Activated CD4-positive, alpha-beta T cell treated with anti-CD3 and anti-CD28 coated beads for 48 hours (primary cell): ENCODE measurements at places on chromosomes 16 and 17.

- DNase-seq, result no peak
These were observed 14.1 kb downstream of the TTYH2 start for GRCh38 chr17:74227271-74228080.

GRCh38 chr16:540645-541340 is 13.3 kb downstream of the CAPN15 start:
- DNase-seq, result no peak

GRCh38 chr16:456891-457483 is 31.5 kb downstream of the RAB11FIP3 start:
- DNase-seq, result no peak

GRCh38 chr16:30493941-30494488 is 21.5 kb downstream of the ITGAL start:
- DNase-seq, result no peak

DNA sequence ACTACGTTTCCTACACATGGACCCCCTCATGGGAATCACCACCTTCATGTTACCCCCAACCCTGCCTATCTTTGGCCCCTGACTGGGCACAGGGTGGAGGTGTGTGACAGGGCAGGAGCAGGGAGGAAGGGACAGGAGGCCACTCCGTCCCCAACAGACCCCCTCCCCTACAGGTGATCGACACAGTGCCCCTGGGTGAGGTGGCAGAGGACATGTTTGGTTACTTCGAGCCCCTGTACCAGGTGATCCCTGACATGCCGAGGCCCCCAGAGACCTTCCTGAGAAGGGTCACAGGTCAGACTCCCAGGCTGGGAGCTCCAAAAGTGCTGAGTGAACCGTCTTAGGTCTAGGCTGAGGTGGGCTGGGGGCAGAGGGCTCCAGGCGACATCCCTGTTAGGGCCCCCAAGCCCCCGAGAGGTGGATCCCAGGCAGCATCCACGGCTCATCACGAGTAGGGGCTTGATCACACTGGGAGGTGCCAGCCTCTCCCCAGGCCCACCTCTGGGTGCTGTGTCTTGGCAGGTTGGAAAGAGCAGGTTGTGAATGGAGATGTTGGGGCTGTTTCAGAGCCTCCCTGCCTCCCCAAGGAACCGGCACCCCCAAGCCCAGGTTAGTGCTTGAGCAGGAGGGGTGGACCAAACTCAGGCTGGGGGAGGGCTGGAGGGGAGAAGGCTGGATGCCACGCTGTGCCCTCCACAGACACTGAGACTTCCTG is 1.5 kb downstream of the ACBD4 start:
- DNase-seq, result no peak

GRCh38 chr16:11408216-11408615 is 63.0 kb downstream of the RMI2 start:
- no peak for DNase-seq

DNA sequence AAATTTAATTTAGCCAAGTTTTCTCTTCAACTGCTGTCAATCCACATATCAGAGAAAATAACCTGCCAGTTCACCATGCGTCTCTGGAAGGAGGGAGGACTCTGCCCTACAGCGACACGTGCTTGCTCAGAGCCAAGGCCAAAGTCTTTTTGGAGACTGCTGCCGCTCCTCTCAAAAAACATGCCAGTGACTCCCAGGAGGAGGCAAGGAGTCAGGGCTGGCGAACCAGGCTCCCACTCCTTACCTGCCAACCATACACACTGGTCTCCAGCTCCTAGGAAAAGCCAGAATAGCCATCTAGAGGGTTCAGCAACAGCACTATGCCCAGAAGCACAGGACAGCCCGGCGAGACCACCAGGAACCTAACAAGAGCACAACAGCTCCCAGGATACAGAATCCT is 73.0 kb downstream of the ANKRD11 start:
- DNase-seq, result no peak

GRCh38 chr17:55237268-55237667 is 27.5 kb upstream of the HLF start:
- DNase-seq, result no peak

DNA sequence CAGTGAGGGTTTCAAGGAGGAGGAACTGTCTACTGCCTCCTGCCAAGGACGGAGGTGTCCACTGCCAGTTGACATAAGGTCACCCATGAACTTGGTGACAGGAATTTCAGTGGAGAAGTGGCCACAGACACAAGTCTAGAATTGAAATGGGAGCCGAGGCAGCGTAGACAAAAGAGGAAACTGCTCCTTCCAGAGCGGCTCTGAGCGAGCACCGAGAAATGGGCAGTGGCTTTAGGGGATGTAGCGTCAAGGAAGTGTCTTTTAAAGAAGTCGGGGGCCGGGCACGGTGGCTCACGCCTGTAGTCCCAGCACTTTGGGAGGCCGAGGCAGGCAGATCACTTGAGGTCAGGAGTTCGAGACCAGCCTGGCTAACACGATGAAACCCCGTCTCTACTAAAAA is 3.1 kb upstream of the SERPINF1 start:
- no peak for DNase-seq

GRCh38 chr17:59310263-59310920 is 21.1 kb upstream of the YPEL2 start:
- no peak for DNase-seq

GRCh38 chr17:55911186-55911585 is 160.3 kb downstream of the PCTP start:
- no peak for DNase-seq

DNA sequence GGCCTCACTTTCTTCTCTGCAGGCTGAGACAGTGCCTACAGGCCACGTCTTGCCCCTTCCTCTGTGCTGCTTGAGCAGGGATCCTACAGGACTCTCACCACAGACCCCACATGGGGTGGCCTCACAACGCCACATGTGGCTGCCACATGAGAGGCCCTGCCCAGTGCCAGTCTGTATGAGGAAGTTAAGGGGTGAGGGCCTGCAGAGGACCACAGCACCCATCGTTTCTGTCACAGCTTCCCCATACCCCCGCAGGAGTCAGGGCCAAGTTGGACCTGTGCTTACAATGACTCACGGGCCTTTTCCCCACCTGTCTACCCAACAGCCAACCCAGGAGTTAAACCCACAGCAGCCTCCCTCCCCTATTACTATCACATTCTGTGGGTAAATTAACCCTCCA is 2.9 kb upstream of the GSDMB start:
- DNase-seq, result peak; percentile 48

- DNase-seq, result no peak
These were observed 19.5 kb downstream of the TNFRSF13B start for GRCh38 chr17:16952401-16952800.

GRCh38 chr16:27984121-27984520 is 79.4 kb downstream of the GSG1L start:
- no peak for DNase-seq

- DNase-seq, result peak; percentile 10
These were observed 134.3 kb downstream of the HAPSTR1 start for GRCh38 chr16:9225527-9226316.

DNA sequence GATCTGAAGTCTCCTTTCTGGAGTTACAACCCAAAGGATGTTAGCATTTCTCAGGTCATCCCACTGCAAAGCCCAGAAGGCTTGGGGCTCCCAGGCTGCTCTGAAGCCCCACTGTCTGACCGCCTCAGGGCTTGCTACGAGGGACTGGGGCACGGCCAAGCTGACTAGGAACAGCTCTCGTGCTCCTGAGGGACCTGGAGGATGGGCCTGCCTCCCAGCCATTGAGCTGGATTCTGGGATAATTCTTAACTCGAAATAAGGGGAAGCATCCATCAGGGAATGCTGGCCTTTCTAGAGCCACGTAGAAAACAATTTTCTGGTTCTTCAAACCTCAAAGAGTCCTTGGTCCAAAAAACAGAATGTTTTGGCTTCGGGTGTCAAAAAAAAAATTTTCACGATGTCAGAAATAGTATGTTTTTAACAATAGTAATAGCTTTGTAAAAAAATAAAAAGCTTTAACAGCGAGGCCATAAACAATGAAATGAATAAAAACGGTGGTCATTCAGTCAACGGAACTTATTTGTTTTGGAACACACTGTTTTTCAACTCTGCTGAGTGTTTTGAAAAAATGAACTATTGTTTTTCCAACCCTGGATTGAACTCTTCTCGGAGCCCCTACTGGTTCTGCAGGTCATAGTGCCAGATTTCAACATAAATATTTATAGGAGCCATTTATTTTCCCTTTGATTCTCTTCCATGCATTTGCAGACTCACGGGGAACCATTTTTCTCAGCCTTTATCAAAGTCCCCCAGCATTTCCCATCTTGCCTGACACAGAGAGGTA is 16.4 kb upstream of the HERPUD1 start:
- no peak for DNase-seq

DNA sequence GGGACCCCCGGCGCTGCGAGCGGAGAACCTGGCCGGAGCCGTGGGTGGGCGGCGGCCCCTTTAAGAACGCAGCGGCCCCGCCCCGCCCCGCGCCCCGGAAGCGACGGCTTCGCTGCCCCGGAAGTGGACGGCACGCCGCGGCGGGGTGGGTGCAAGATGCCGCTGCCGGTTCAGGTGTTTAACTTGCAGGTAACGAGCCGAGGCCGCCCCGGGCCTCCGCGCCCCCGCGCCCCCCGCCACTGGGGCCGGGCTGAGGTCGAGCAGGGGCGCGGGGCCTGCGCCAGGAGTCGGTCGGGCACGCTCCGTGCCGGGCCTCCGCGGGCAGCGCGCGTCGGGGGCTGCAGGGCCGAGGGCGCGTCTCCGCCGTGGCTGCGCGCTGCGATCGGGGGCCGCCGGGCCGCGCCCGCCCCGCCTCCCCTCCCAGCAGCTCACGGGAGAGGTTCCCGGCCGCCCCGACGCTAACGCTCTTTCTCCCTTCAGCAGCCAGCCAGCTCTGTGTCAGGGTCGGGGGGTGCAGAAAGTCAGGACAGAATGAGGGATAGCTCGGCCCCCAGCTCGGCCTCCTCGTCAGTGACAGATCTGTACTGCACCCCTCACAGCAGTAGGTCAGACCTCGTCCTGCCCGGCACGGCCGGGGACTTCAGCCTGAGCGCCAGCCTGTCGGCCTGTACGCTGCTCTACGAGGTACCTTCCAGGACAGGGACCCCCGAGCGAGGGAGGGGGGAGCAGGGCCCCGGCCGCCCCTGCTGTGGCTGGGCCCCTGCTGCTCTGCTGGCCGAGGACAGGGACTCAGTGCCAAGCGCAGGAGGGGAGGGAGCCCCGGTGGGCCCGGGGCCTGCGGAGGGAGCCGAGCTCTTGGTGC is at the start of the genes GPS1 and RFNG:
Gene GPS1 (plus strand): TSS at position 123 of the 862 bp plus-strand sequence. CDS start 34 bp downstream, at position 157.
Gene RFNG (minus strand): TSS at position 36 of the 862 bp plus-strand sequence. CDS start 45 bp downstream, outside the sequence.
- peak; percentile 87 for DNase-seq

- no peak for DNase-seq
These were observed 18.3 kb upstream of the EFCAB13 start for GRCh38 chr17:47305302-47305923.

DNA sequence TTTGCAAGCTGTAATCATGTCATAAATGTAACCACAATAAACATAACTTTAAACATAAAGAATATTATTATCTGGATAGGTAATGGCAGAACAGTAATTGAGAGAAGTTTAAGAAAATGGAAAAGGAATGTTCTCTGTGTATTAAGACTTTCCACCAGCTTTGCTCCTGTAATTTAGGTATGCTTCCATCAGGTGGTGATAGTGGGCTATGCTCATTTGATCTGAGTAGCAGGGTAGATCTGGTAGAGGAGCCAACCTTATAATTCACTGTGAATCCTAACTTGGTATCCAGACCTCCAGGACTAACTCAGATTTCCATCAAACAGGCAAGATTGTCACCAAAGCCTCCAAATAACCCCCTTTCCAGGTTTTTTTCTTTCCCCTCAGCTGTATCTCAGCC is 137.9 kb upstream of the ZKSCAN2 start:
- DNase-seq, result no peak

DNA sequence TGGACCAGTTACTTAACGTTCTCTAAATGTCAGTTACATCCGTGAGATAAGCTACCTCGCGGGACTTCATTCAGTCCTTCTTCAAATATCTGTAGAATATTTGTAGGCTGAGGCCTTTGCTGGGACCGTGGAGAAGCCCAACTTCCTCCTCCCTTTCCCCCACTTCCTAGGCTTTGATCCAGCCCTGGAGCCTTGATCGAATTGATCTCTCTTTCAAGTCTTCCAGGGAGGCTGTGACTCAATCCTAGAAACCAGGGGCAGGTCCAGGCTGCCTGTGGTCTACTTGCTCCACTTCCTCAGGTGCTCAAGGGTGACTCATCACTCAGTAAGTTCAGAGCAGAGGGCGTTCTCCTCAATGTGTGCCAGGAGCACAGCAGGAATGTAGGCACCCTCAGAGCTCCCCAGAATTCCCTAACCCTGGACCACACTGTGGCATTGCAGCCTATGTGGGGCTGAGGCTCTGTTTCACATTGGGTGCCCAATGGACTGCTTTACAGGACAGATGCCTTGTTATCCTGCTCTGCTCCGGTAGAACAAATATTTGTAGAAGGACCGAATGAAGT is 11.2 kb upstream of the CEP20 start:
- DNase-seq, result peak; percentile 68

DNA sequence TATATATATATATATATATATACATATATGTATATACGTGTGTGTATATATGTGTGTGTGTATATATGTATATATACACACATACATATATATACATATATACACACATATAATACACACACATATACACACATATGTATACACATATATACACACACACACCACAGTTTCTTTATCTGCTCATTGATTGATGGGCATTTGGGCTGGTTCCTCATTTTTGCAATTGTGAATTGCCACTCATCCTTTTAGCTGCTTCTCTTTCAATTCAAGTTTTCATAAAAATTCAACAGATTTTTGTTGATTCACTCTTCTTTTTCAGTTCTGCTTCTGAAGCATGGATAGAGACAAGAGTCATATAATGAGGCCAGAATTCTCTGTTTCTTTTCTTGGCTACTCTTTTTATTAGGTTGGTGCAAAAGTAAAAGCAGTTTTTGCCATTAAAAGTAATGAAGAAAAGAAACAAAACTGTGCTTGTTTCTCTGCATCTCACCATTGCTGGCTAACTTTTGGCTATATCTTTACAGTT is 44.5 kb downstream of the SLFN5 start:
- DNase-seq, result no peak

DNA sequence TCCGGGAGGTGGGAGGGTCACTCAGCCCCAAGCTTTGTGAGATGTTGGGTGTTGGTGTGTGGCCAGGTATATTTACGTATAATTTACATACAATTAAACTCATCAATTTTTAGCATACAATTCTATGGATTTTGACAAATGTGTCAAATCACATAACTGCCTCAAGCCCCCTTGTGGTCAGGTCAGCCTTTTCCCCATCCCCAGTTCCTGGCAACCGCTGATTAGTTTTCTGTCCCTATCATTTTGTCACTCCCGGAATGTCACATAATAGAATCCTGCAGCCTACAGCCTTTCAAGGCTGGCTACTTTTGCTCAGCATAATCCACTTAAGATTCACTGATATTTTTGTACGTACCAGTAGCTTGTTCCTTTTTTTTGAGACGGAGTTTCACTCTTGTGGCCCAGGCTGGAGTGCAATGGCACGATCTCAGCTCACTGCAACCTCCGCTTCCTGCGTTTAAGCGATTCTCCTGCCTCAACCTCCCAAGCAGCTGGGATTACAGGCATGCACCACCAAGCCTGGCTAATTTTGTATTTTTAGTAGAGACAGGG is 19.3 kb upstream of the RAI1 start:
- DNase-seq, result no peak

- DNase-seq, result no peak
These were observed 176.9 kb upstream of the FAM20A start for GRCh38 chr17:68777856-68778694.

GRCh38 chr17:4472286-4472685 is 26.4 kb upstream of the SPNS2 start:
- DNase-seq, result no peak

- DNase-seq, result no peak
These were observed 80.8 kb upstream of the TRAP1 start for GRCh38 chr16:3797904-3798811.
